ENCODE measurements at places on chromosomes 3 and 15.
A peak's percentile ranks its signal among the peaks of the same experiment; 100 is the strongest.

DNA sequence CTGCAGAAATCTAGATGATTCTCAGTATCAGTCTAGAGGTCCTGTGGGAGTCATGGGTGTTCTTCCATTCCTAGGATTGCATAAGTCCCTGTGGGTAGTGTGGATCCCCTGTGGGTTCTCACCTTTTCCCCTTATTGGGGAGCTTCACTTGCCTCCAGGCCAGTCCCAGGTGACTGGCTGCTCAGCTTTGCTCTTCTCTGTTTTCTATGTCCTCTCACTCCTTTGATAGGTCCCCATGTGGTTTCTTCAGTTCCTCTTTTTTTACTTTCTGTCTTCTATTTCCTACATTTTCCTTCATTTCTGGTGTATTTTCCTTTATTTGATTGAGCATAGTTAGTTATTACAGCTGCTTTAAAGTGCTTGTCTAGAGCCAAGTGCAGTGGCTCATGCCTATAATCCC, 10.9 kb downstream of the TEX55 start:
- DNase-seq, result no peak

GRCh38 chr15:67967871-67968431, 86.2 kb upstream of the PIAS1 start:
- DNase-seq, result peak; percentile 1

- no peak for DNase-seq
Observed at GRCh38 chr3:143367171-143367570, 247.6 kb downstream of the CHST2 start.

DNA sequence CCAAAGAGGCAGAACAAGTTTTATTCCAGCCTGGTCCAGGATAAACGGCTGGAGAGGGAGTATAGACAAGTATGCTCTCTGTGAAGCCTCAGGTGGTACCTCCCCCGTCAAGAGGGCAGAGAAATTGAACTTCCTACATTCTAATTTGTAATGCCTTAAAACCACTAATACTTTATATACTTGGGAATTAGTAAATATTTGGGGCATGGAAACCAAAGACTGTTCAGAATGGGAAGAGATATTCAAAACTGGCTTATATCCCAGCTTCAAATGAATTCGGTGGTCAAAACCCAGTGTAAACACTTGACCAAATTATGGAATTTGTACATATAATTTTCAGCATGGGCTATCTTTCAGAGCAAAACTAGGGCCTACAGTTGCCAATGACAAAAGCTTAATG, 122.6 kb downstream of the FBN1 start:
- no peak for DNase-seq

- DNase-seq, result no peak
Observed at GRCh38 chr3:171165499-171165921, 139.0 kb upstream of the SLC2A2 start.

DNA sequence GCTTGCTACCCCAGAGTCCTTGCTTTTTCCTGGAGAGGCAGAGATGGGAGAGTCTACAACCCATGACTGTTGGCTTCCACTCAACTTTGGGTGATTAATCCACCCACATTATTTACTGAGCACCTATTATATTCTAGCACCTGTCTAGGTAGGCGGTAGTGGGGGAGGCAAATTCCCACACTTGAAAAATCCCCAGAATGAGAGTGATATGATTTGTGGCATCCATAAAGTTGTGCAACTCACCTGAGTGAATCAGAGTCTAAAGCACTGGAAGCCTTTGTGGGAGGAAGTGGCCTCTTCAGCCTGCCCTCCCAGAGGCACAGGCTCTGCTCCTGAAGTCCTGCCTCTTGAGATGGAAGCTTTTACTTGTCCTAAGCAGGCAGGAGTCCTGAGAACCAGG, 40.4 kb upstream of the CTNNB1 start:
- no peak for DNase-seq

- DNase-seq, result no peak
Observed at GRCh38 chr15:100263721-100264455, 77.9 kb downstream of the ADAMTS17 start.

GRCh38 chr3:125142940-125143339, 69.6 kb downstream of the SLC12A8 start:
- no peak for DNase-seq

DNA sequence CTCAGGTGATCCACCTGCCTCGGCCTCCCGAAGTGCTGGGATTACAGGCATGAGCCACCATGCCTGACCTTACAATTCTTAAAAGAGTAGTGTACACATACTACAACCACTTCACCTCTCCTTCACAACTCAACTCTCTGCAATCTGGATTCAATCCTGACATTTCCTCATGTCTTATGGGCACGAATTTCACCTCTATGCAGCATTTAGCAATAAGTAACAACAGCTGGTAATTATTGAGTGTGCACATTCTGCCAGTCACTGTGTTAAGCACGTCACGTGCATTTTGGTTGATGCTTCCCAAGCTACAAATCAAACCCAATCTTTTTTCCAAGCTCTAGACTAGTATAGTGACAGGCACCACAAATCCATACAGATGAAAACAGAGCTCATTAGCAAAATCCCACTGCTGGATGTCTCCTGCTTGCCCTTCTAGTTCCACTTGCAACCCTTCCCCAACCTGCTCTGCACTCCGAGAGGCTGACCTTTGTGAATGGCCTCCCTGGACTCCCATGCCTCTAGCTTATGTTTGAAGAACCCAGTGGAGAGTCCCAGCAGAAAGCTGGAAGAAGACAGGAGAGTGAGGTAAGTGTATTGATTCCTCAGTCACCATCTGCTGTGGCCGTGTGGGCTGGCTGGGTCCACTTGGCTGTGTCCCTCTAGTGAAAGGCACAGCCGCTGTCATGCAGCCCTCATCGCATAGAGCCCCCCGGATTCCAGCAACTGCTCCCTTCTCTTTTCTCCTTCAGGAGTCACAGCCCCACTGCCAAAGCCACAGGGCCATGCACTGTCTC, 176.5 kb downstream of the MEX3B start:
- DNase-seq, result no peak

GRCh38 chr3:25572919-25573385, 91.8 kb downstream of the TOP2B start:
- DNase-seq, result no peak

DNA sequence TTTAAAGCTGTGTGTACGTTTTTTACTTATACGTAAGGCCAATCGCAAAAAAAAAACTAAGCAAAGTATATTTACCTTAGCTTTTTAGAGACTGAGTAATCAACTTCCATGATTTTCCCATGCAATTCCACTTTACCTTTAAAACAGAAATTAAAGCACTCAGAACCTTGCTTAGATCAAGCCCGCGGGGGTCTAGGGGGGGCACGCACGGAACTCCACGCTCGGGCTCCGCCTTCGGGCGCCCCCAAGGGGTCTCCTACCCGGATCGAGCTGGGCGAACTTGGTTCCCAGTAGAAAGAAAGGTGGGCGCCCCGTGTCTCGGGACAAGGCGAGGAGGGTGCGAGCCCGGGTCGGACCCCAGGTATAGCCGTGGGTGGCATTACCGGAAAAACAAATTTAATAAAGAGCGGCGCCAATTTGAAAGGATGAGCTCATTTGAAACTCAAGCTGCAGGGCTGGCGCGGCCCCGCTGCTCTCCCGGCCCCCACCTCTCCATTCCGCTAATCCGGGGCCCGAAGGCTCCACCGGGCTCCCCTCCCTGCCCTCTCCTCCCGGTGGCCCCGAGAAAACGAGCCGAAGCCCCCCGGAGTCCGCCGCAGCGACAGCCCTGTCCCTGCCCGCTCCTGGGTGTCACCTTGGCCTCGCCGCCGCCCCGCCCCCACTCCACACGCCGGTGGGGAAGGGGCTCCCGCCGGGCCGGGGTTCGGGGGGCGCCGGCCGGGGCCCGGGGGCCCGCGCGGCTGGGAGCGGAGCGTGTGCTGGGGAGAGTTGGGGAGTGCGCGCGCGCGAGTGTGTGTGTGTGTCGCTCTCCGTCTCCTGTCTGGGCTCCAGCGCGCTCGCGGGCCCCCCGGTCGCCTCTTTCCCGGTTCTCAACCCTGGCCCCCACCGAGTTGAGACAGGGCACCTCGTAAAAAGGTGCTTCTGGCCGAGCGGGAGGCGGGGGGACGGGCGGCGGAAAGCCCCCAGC, 1.5 kb downstream of the IGF2BP2 start:
- no peak for DNase-seq

DNA sequence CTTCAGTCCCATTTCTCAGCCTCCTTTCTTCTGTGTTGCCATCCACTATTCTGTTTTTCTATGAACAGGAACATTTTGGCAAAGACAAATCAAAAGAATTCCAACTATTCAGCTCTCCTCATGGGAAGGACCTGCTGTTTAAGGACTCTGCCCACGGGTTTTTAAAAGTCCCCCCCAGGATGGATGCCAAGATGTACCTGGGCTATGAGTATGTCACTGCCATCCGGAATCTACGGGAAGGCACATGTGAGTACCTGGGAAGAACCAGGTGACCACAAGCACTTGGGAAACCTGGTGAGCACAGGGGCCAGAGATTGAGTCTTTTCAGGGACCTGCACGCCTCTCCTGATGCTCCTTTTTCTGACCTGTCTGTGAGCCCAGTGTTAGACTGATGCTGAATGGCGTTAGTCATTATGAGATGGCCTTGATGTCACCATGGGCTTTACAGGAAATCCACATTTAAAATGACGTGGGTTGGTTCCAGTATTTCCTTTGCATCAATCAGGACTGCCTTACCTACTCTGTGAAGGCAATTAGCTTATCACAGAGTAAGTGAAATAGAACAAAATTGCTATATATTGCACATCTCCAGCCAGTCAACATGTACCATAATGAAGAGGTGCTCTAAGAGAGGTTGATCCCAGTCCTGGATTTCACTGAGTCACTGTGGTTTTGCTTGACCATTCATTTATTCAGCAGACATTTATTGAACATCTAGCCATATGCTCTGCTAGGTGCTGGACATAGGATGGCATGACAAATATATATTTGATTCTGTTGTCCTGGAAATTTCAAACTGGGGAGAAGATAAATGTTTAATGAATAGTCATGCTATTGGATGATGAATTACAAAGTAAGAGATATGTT, 11.7 kb downstream of the TF start:
- no peak for DNase-seq

GRCh38 chr15:39935241-39935640, 1.3 kb downstream of the EIF2AK4 start:
- DNase-seq, result no peak
